Posterior cingulate gyrus (tissue), 11 donors: ENCODE measurements at places on chromosomes 2 and 18.

DNA sequence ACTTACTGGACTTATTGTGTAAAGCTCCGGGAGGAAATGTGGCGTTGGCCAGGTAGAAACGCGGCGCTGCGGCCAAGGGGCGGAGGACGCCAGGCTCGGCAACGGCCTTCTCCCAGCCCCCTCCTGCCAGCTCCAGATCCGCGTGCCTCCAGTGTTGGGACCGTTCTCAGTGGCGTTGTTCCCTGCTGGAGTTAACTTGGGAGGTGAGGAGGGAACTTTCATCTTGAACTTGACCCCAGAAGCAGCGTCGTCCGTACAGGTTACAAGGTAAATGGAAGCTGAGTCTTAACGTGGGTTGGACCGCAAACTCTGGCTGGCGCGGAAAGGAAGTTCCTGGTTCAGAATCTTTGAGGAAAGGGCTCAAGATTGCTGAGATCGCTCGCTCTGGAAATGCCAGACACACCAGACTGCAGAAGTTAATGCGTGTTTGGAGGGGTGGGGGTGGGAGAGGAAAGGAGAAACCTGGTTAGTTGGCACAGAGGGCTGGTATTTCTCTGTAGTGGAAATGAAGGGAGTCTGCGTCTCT lies 1.3 kb downstream of the TANC1 start:
- peak; percentile 46 for DNase-seq

- DNase-seq = no peak
Measured at GRCh38 chr18:25229920-25230319, 122.0 kb downstream of the ZNF521 start.

DNA sequence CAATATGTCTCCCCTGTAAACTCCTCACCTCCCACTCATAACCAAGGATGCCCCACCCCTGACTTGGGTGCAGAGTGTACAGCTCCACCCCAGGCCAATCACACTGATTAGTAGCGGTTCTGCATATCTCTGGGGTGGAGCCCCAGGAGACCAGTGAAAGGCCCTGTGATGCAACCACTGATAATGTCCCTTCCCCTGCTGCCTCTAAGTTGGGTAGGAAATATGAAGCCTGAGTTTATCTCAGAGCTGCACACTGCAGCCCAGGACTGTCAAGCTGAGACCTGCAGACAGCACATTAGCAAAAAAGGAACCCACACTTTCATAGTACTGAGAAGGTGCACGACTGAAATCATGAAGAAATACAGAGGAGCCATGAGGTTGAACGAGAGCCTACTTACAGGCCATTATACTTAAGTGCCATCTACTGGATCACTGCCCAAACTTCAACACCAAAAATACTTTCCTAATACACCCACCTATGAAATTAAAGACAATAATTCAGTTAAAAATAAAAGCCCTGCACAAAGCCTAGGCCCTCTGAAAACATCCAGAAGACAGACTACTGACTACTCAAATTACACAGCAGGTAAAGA lies 455.4 kb upstream of the LRRTM4 start:
- no peak for DNase-seq

DNA sequence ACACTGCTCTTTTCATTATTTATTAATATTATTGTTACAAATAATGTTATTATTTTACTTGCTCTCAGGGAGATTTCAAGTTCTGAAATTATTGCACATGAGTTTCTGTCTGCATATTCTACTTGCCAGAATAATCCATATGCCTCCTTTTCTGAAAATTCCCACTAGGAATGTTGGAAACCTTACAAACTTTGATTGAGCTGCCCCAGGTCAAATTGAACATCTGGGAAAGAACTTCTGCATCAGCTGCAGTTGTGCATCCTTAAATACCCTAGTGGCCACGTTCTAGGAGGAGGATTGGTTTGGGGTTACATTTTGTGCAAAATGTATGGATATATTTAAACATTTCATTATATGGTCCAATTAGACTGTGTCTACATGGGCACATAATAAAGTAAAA lies 1302.7 kb upstream of the PIK3C3 start:
- no peak for DNase-seq

- DNase-seq = no peak
Measured at GRCh38 chr18:74906184-74906583, 302.8 kb downstream of the PTGR3 start.

- DNase-seq = no peak
Measured at GRCh38 chr2:237561221-237561620, 5.2 kb upstream of the PRLH start.
